Right forelimb (tissue), 1 donor: ENCODE measurements at places on chromosomes 1 and 21.

- DNase-seq, result no peak
Observed at GRCh38 chr1:153849487-153850185, 73.1 kb downstream of the GATAD2B start.

DNA sequence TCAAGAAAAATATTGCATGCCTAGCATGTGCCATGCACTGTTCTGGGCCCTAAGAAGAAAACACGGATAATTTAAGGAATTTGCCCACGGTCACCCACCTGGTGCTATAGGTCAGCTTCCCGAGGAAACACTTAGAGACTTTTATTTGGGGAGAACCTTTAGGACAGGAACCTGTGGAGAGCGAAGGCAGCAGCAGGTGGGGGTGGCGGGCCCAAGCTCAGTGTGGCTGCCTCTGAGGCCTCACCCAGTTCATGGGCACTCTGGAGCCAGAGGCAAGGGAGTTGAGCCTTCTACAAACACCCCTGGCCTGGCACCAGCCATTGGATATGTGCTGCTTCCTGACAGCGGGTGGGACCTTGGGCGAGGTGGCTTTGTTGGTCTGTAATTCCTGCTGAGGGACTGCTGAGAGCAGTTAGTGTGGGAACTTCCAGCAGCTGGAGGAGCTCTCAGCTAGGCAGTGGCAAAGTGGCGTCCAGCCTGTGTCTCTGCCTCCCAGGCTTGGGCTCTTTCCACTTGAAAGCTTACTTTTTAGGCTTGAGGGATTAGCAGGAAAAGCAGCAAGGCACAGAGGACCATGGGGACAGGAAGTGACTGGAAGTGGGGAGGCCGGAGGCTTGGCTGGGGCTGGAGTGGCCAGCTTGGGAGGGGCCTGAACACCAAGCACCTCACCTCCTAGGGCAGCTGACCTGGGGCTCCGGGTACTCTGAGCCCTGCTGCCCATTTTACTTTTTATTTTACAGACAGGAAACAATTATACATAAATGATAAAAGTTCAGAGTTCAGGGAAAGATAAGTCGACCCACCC, 19.1 kb downstream of the MRPL37 start:
- DNase-seq, result no peak

DNA sequence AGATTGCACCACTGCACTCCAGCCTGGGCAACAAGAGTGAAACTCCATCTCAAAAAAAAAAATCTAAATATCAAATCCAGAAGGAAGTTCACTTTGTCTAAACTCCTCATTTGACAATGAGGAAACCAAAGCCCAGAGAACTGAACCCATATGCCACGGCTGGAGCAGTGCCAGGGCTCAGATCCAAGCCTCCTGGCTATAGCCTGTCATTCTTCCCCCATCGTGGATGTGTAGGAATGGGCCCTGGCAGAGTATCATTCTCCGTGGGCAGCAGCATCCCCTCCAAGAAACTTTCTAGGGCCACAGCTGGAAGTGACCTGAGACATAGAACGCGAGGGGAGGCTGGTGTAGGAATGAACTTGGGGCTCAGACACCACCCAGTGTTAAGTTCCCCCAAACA, 47.2 kb downstream of the CAPN9 start:
- peak; percentile 61 for DNase-seq

- DNase-seq, result no peak
Observed at GRCh38 chr1:225896937-225897549, 8.1 kb upstream of the LEFTY1 start.

DNA sequence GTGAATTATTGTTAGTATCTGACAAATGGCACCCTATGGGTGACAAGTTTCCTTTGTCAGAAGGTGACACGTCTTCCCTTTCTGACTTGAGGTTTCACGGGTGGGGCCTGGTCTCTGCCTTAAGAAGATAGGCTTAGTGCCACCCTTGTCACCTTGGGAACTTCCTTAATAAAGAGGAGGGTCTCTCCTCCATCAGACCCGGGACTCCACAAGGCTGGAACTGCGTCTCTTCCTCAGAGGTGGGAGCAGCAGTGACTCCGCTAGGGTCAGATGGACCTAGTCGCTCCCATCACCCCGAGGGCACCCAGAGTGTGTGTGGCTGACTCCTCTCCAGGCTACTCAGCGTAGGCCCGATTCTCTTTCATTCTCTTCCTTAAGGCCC, 774 bp upstream of the WDTC1 start:
- DNase-seq, result no peak

- DNase-seq, result no peak
Observed at GRCh38 chr1:208234721-208235120, 9.5 kb downstream of the PLXNA2 start.

- no peak for DNase-seq
Observed at GRCh38 chr1:147634645-147635044, 35.7 kb downstream of the ACP6 start.

DNA sequence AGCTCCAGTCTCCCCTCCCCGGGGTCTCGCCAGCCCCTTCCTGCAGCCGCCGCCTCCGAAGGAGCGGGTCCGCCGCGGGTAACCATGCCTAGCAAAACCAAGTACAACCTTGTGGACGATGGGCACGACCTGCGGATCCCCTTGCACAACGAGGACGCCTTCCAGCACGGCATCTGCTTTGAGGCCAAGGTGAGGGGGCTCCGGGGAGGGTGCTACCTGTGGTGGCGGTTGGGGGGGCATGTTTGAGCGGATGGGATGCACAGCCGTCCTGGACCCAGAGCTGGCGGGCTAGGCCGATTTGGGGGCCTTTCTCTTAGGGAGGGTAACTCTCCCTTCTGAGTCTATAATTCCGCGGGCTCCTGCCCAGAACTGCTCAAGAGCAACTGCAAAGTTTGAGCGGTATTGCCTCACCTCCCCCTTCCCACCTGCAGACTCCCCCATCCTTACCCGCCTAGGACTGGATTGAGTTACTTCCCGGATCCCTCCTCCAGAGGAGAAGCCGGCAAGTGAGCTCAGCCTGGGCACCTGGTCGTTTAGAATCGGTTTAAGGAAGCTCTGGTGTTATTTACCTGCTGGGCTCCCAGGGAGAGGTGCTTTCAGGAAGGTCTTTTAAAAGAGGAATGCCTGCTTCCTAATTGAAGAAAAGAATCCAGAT, 730 bp downstream of the NOS1AP start:
- DNase-seq, result peak; percentile 56

DNA sequence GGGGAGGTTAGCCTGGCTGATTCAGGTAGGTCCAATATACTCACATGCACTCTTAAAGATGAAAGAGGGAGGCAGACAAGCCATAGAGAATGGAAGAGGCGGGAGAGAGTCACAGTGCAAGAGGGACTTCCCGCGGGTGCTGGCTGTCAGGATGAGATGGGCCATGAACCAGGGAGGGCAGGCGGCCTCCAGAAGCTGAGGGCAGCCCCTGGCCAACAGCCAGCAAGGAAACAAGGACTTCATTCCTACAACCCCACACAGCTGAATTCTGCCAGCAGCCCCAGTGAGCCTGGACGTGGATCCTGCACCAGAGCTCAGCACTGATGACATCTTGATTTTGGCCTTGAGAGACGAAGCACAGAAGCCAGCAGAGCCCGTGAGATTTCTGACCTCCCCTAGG, 15.1 kb upstream of the B3GALT5 start:
- DNase-seq, result no peak

- peak; percentile 81 for DNase-seq
Observed at GRCh38 chr1:63774617-63775417, 1.0 kb downstream of the ROR1 start.

DNA sequence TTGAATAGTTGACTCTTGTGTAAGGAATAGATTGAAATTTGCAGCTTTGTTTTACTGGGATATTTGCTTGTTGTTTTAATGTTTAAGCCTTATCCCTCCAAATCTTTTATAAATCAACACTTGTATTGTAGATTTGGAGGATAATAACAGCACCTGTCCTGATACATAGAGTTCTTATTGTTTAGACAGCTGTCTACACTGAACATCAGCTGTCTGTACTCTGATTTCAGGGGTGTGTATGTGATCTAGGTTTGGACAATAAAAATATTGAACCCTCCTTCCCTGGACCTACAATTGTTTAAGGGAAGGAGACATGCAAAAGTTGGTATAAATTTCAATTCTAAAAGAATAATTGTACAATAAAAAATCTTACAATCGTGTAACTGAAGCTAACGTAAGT, 48.3 kb upstream of the DPH5 start:
- DNase-seq, result no peak

DNA sequence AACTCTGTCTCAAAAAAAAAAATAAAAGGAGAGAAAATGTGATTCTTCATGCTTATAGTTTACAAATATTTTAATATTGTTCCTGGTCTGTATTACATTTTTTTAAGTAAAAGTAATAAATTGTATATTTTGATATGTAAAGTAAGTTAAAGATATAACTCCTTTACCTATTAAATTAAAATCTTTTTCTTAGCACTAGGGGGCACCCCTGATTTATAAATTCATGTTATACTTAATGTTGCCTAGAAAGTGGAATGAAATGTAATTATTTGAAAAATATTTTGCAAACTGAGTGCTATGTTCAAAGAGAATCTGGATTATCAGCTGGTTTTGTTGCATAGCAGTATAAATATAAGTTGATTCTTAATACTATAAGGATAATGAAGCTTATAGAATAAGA, 49.2 kb downstream of the RALGPS2 start:
- DNase-seq, result no peak

GRCh38 chr1:165355139-165355976, 1.2 kb downstream of the LMX1A start:
- no peak for DNase-seq

DNA sequence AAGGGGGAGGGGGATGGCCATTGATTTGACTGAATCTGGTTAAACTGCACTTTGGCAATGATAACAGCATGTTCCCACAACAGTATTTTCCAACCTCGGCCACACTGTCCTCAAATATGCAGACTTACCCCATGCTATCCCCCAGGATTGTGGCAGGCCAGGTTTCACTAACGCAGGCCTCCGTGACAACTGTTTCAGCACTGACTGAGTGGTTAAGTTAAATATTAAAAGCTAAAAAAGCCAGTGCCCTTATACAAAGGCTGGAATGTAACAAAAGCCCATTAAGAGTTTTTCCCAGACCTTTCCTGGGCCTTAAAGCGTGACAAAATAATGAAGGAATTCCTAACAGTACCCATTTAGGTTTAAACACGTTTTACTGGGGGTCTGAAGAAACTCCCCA, 202.9 kb downstream of the USP25 start:
- DNase-seq, result no peak

DNA sequence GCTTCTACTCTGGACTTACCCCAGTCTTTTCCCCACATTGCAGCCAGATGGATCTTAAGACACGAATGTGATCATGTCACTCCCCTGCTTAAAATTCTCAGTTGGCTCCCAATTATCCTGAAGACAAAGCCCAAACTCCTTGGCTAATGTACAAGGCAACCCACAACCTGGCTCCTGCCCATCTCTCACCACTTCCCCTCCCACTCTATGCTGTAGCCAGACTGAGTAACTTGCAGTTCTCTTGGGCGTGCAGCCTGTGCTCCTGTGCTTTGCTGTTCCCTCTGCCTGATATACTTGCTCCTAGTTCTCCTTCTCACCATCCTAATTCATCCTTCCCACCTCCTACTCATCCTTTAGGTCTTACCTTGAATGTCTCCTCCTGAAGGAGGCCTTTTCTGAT, 56.2 kb downstream of the LGR6 start:
- DNase-seq, result peak; percentile 39

- DNase-seq, result no peak
Observed at GRCh38 chr21:31993826-31994825, 121.3 kb downstream of the HUNK start.

- DNase-seq, result no peak
Observed at GRCh38 chr21:34574601-34575529, 40.0 kb downstream of the RCAN1 start.

DNA sequence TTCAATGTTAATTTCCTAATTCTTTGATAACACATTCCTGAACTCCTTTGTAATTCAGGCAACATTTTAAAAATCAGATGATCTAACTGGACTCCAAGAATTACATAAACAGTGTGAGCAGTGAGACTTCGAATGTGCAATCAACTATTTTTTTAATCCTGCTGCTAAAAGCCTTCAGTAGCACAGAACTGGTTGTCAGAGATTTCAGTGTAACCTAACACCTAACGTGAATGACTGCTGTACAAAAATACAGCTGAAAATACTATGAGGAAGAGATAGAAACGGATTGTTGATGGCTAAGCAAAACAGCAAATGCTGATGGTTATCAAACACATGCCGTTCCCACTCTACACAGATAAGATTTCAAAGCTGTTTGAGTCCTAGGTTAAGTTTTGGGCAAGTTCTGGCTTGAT, 46.1 kb downstream of the APP start:
- no peak for DNase-seq

GRCh38 chr1:74486036-74486435, 26.4 kb downstream of the LRRC53 start:
- DNase-seq, result no peak

GRCh38 chr1:20932437-20932977, 145.4 kb upstream of the HP1BP3 start:
- no peak for DNase-seq

- no peak for DNase-seq
Observed at GRCh38 chr1:104476126-104476525, 726.4 kb downstream of the AMY1C start.

DNA sequence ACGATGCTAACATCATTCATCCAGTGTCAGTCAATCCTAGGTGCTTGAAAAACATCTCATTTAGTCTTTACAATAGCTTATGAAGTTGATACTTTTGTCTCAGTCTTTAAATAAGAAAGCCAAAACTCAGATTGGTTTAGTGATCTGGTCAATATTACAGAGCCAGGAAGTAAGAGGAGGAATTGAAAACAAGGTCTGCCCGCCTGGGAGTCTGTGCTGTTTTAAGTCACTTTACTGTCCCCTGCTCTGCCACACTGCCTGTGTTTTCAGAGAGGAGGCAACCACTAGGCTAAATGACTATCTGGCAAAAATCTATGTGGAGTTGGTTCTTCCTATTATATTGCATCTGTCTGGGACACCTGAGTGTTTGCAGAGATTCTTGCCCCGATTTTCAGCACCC, 62.3 kb downstream of the ST6GALNAC3 start:
- no peak for DNase-seq

DNA sequence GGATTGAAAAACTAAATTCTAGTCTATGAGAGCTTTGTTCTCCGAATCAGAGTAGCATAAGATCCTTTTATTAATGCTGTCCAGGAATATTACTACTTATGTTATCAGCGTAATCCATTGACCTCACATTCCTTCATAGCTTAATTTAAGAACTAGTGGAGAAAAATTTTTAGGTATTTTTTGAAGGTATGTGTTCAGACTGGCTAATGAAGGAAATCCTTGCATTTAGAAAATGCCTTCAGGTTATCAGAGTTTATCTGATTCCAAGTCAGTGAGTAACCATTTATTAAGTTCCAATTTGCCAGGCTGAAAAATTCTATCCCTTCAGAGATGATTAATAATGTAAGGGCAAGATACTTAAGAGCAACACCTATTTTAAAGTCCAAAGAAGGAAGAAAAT, 338.2 kb upstream of the B3GALT2 start:
- no peak for DNase-seq

DNA sequence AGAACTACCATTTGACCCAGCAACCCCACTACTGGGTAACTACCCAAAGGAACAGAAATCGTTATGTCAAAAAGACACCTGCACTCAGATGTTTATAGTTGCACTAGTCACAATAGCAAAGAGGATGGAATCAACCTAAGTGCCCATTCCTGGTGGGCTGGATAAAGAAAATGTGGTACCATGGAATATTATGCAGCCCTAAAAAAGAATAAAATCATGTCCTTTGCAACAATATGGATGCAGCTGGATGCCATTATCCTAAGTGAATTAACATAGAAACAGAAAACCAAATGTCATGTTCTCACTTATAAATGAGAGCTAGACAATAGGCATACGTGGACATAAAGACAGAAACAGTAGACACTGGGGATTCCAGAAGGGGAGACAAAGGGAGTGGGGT, 32.5 kb upstream of the IRF2BP2 start:
- DNase-seq, result no peak

- no peak for DNase-seq
Observed at GRCh38 chr21:27796106-27796505, 829.2 kb upstream of the ADAMTS5 start.
